A549 treated with CpdA at 1 μM for 4 hours (cell line): ENCODE measurements at places on chromosomes 7 and 10. TPM values are rescaled to one million over a fixed set of nuclear protein-coding genes. Genes with fewer than 3 reads are reported as not detected.

The CABCOCO1 gene
- total RNA-seq, result 0.14 to 1.5 TPM (median 0.54 TPM) in 5 replicates

The ABCB4 gene
- 0.03 to 0.17 TPM in 2 of 5 replicates, not detected in the others for total RNA-seq

The AKR1C1 gene
- total RNA-seq, result 467 to 623 TPM (median 597 TPM) in 5 replicates

The RSPH10B gene
- total RNA-seq, result 0.08 to 0.33 TPM (median 0.19 TPM) in 4 of 5 replicates, not detected in the other

The HERPUD2 gene
- total RNA-seq, result 17.1 to 21.2 TPM (median 20.0 TPM) in 5 replicates
